ENCODE measurements at places on chromosomes 12 and 14.

- peak; percentile 71 for DNase-seq
Measured at GRCh38 chr14:55107766-55108554, 21.1 kb upstream of the LGALS3 start.

DNA sequence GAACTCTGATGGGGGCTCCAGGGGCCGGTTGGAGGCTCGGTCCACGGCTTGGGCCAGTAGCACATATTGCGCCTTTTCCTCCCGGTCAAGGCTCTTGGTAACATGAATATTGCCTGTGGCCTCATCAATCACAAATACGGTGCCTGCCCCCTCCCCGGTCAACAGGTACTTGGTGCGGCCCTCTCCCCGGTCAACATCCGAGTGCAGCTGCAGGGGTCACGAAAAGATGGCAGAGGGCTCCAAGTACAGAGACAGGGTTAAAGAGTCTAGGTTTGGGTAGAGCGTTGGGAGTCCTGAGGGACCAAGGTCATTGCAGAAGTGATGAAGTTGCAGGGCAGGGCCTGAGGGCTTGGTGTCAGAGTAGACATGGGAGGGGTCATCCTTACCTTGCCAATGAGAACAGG, 2.2 kb downstream of the CDH24 start:
- no peak for DNase-seq

GRCh38 chr12:54133772-54134375, 54.9 kb downstream of the SMUG1 start:
- DNase-seq: no peak

DNA sequence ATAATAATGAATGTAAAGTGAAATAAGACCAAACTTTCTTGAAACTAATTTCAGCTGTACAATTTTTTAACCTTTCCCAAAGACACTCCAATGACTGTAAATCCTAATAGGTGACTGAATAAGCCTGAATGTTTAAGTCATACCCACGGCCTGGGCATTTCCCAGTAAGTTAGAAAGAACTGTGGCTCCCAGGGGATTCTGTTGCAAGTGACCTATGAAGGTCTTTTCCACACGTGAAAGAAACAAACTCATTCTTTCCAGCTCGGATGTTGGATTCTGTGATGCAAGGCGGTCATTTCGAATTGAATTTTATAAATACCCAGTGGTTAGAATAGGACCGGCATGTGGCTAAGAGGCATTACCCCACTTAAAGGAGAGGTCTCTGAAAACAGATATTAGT, 1134.4 kb downstream of the GALC start:
- no peak for DNase-seq

DNA sequence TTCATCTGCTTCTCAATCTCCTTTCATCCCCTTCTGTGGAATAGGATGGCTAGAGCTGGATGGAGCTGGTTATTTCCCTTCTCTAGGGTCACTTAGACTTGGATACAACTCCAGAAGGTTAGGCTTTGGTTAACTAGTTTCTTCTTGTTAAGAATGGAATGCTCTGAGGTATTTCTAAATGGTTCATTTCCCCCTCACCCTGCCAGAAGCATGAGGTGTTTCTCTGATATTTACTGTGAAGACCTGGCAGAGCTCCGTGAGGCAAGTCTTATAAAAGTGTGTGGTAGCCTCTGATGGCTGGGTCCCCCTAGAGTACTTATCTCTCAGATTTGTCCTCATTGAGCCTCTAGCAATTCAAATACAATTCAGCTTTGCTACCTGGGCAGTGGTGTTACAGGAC, 207.9 kb downstream of the SLC16A7 start:
- DNase-seq: no peak

GRCh38 chr14:97215263-97215969, 418.2 kb downstream of the VRK1 start:
- no peak for DNase-seq

DNA sequence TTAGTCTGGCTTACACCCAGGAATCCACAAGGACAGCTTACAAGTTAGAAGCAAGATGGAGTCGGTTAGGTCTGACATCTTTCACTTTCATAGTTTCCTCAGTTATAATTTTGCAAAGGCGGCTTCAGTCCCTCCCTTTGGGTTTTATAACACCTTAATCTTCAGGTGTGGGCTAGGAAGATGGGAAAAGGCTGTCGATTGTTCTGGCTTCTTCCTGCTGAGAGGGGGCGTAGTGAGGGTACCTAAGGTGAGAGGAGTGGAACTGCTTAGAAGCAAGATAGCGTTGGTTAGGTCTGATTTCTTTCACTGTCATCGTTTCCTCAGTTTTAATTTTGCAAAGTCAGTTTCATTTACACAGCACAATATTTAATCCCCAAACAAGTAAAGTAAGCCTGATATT, 10.1 kb downstream of the A2ML1 start:
- no peak for DNase-seq

DNA sequence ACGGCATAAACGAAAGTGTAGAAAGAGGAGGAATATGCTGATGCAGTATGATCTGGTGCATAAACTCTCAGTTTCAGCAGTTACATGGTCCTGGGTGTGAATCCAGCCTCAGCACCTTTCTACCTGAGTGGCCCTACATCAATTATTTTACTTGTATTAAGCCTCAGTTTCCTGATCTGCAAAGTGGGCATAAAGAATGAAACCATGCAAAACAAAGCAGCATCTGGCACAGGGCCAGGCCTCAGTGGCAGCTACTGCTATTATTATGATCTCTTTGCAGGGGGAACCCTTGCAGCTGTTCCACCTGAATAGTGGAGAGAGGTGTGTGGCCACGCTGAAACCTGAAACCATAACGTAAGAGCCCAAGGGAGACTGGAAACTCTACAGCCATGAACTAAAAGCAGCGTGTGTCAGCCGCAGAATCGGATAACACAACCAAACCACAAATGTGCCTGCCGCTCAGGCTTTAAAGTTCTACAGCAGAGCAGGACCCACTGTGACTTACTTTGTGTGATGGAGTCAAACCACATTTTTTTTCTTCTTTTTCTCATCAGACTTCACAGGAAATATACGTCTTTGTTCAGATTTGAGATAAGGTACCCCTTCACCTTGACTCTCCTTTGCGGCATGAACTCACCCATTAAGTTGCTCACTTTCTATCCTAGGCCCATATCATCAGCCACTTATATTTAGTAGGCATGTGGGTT, 29.2 kb upstream of the FOS start:
- no peak for DNase-seq

DNA sequence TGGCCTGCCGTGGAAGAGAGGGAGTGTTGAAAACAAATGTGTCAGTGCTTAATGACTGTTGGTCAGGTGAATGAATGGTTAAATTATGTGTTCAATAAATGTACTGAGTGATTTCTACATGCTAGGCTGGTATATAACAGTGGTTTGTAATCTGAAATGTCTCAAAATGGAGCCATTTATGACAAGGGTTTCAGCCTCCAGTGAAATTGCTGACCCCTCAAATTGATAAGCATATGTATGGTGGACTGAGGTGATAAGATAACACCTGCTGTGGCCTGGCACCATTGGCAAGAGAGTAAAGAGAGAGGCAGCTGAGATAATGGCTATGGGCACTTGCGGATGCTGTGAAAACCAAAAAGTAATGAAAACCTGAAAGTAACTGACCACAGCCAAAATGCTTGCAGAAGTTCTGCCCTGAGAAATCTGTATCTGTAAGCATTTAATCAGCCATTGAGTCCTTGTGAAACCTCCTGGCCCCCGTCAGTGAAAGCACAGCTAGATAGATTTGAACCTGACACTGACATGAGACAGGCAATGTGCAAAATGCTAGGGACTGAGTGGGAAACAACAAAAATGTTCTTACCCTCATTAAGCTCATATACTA, 1.4 kb upstream of the BCAT1 start:
- no peak for DNase-seq

DNA sequence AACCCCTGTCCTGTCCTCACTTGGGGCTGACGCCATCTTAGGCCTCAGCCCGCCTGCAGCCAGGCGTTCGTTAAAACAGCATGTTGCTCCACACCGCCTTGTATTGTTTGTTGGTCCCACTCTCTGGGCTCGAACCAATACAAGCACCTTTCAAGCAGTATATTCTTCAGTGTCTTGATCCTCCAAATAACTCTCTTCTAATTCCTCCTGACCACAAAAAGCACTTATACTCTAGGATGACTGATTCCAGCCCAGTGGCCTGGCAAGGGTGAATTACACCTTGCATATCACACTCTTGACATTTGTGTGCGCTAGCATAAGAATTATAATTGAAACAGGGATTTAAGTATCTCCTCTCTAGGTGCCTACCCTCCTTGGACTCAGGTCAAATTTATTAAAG, 7.1 kb downstream of the CCER1 start:
- DNase-seq: no peak

- DNase-seq: no peak
Measured at GRCh38 chr14:93591506-93591905, 160.8 kb downstream of the UNC79 start.

DNA sequence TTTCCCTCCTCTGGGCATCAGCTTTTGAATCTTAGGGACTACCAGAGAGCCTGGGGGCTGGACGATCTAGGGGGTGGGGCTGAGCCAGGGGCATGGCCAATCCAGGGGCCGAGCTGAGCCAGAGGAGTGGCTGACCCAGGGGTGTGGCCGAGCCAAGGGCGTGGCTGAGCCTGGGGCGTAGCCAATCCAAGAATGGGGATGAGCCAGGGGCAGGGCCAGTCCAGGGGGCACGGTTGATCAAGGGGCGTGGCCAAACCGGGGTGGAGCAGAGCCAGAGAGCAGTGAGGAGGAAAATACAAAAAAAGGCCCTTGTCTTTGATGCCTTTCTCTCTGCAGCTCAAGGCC, 219.3 kb upstream of the NOS1 start:
- no peak for DNase-seq

DNA sequence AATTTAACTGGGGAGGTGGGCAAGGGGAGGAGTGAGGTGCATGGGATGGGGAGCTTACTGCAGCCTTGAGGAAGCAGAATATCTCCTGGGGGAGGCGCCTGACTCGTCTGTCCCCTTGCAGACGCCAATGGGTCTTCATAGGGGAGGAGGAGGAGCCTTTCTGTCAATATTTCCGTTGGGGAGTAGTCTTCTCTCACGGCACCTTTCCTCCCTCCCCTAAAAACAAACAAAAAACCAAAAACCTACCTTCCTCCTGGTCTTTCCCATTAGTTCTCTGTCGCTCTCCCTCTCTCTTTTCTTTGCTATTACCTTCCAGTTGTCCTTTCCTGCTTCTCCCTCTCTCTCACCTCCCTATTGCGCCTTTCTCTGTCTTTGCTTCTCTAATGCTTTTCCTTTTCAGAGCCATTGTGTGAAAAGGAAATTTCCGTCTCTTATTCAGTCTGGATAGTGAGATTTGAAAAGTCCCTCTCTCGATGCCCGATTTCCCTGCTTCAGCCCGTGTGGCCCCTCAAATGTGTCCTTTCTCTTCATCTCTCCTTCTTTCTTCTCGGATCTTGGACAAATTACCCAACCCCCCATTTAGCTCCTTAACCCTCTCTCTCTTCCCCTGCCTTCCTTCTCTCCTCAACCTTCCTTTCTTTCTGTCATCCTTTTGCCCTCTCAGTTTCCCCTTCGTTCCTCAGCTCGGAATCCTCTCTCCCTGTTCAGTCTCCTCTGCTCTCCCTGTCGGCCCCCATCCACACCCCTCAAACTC, 5.9 kb downstream of the GPR84 start:
- no peak for DNase-seq

DNA sequence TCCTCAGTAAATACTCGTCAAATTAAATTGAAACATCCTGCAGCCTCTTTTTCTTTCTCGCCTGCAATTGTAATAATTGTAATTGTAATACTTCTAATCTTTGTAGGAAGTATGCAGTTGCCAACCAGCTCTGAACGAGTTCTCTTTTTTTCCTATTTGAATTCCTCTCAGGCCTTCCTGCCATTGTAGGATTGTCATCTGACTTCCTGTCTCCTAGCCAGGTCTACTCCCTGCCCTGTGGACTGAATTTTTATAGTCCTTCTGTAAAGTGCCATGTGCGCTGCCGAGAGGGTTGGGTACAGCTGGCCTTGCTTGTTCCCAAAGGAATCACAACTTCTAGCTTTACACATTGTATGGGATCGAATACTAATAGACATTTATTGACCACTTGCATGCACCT, 183.3 kb downstream of the SSPN start:
- no peak for DNase-seq

DNA sequence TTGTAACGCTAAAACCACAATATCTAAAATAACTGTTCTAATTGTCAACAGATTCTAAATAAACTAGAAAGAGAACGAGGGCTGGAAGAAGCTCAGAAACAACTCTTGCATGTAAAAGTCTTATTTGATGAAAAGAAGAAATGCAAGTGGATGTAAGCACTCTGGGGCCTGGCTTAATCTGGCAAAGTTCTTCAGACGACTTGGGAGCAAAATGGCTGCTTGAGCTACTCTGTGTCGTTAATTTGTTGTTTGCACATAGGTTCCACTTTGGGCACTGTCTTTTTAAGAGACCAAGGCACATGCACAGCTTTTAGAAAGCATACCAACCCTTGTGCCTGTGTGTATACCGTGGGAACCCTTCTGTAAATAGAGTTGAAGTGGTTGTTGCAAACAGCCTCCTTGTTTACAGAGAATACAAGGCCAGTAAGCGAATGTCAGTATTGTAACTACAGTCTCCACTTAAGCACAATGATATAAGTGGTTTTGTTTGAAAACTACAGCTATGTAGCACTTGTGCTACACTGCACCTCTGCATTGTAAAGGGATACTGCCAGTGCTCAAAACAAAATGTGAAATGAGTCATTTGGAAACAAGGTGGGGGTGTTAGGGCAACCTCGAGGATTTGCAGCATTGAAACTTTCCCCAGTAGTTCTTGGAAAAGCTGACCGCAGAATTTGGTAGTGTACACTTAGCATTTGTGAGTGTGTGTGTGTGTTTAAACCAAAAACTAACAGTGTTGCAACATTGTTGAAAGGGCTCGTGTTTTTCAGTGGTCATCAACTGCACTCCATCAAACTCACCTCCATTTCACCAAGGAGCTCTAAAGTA, 154.3 kb downstream of the CEP83 start:
- no peak for DNase-seq

- DNase-seq: no peak
Measured at GRCh38 chr12:127750076-127750840, 516.7 kb upstream of the TMEM132C start.

DNA sequence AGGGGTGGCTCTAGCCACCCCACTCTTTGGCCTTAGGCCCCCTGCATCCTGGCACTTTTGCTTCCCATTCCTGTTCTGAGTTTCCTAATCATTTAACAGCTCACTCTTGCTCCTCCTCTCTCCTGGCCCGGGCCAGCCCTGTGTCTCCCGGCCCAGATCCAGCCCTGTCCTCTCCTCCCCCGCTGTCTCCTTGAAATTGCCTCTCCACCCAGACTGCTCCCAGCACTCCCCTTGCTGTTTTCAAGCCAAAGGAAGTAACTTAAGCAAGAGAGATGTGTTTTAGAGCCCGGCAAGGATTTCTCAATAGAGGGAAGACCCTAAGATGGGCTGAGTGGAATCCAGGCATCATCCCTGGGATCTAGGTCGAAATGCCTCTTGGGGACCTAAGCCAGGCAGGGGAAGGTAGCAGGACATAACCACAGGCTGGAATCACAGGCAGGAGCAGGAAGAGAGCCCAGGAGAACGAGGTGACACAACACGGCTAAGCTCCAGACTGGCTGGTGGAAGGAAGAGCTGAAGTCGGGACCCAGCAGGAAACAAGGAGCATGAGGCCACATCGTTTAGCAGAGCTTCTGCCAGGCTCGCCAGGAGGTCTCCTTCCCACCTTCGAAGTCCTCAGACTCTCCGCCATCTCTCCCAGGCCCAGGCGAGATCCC, 2.0 kb upstream of the LRP1-AS start:
- DNase-seq: no peak

GRCh38 chr12:13900718-13901117, 80.7 kb downstream of the GRIN2B start:
- DNase-seq: no peak

- DNase-seq: peak; percentile 92
Measured at GRCh38 chr14:34733245-34733644, 18.9 kb upstream of the CFL2 start.
